ENCODE measurements at places on chromosomes 1 and 21.
A peak's percentile ranks its signal among the peaks of the same experiment; 100 is the strongest.

- H3K36me3 ChIP-seq: no peaks in the 10 kb centered on the region
- peaks cover 42% of the 10 kb centered on the region for H3K27me3 ChIP-seq
- DNase-seq: no peak
- no peak overlapping the region for H3K4me3 ChIP-seq
- no peaks in the 10 kb centered on the region for H3K4me1 ChIP-seq
Measured at GRCh38 chr1:233791721-233792120, 112.8 kb upstream of the SLC35F3 start.

- peak overlapping the region; percentile 78 for H3K27ac ChIP-seq
- no peak overlapping the region for H3K4me3 ChIP-seq
- H3K36me3 ChIP-seq: peaks cover 71% of the 10 kb centered on the region
- DNase-seq: no peak
- no peaks in the 10 kb centered on the region for H3K27me3 ChIP-seq
- peaks cover 65% of the 10 kb centered on the region for H3K4me1 ChIP-seq
Measured at GRCh38 chr1:66371233-66372005, 162.5 kb upstream of the SGIP1 start.

DNA sequence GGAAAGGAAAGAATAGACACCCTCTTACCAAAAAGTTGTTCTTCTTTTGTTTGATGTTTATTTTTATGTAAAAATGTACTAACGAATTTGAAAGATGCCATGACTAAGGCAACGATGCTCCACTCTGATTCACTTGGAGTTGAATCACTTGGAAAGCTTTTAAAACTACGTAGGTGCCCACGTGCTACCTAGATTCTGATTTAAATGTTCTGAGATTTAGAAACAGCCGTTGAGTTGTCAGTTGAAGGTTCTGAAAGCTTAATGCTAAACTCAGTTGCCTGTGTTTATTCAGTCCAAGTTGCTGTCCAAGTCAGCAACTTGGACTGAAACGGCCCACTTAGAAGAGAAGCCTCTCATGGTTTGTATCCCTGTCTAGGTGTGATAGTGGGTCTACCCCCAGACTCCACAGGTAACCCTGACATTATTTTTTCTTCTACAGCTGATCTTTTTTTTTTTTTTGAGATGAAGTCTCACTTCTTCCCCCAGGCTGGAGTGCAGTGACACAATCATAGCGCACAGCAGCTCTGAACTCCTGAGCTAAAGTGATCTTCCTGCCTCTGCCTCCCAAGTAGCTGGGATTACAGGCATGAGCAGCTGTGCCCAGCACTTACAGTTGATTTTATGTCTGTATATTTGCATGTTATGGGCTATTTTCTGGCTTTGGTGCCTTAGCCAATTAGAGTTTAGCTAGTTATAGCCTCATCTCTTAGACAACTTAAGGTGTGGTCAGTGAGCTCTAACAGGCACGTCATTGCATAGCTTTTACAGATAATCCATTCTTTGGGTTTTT, 1.4 kb upstream of the VAMP4 start:
- H3K36me3 ChIP-seq: peaks cover 16% of the 10 kb centered on the region
- H3K27me3 ChIP-seq: no peaks in the 10 kb centered on the region
- H3K4me3 ChIP-seq: peak overlapping the region; percentile 99
- H3K27ac ChIP-seq: peak overlapping the region; percentile 99
- H3K4me1 ChIP-seq: peaks cover 43% of the 10 kb centered on the region

DNA sequence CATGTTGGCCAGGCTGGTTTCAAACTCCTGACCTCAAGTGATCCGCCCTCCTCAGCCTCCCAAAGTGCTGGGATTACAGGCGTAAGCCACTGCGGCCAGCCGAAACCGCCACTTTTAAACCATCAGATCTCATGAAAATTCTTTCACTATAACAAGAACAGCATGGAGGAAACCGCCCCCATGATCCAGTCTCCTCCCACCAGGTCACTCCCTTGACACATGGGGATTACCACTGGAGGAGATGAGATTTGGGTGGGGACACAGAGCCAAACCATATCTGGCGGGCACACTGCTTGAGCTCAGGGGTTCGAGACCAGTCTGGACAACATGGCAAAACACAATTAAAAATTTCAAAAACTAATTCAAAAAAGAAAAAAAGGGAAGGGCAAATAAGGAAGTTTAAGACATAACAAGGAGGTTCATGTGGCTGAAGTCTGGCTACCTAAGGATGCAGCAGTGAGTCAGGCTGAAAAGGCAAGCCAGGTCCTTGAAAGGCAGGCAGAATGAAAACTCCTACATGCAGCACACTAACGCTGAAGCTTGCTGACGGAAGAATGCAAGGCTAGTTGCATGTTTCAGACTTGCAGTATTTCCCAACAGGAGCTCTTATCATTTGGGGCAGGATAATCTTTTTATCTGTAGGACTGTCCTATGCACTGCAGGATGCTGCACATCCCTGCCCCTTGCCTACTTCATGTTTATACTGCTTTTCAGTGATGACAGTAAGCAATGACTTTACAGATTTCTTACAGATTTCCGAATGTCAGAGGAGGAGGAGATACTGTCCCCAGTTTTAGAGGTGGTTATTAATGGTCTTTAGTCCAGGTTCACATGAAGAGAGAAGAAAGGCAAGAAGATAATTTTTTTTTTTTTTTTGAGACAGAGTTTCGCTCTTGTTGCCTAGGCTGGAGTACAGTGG, 49.3 kb downstream of the FBXO42 start:
- H3K27me3 ChIP-seq: no peaks in the 10 kb centered on the region
- no peak overlapping the region for H3K27ac ChIP-seq
- peaks cover 18% of the 10 kb centered on the region for H3K4me1 ChIP-seq
- no peak overlapping the region for H3K4me3 ChIP-seq
- no peak for DNase-seq

DNA sequence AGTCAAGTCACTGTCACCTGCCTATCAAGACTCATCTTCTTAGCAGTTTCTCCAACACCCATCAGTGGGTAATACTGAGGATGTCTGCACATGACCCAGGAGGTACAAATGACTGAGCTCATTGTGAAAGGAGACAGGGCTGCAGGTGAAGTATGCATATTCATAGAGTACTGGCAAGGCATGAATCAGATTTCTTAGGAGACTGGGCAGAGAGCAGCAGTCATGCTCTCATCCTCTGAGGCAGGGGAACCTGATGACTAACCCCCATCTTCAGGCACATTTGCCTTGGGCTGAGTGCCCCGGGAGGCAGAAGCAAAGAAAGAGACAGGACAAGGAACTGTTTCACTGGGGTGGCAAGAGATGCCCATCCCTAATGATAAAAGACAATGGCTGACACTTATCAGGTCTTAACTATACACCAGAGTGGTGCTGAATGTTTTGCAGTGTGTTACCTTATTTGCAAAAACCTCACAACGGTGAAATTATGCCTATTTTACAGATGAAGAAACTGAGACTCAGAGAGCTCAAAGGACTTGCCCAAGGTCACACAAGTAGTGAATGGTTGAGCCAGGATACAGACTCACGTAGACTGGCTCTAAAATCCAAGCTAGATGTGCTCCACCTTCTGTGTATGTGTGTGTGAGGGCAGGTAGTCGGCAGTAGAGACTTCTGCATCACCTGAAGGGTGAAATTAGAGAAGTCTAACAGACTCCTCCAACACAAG, 9.2 kb upstream of the GRHL3 start:
- no peak overlapping the region for H3K4me3 ChIP-seq
- no peaks in the 10 kb centered on the region for H3K4me1 ChIP-seq
- no peaks in the 10 kb centered on the region for H3K36me3 ChIP-seq
- no peak for DNase-seq

- H3K36me3 ChIP-seq: peaks cover 2% of the 10 kb centered on the region
- no peaks in the 10 kb centered on the region for H3K4me1 ChIP-seq
- DNase-seq: no peak
- no peaks in the 10 kb centered on the region for H3K27me3 ChIP-seq
- no peak overlapping the region for H3K4me3 ChIP-seq
- H3K27ac ChIP-seq: no peak overlapping the region
Measured at GRCh38 chr1:1536938-1537546, 3.4 kb downstream of the TMEM240 start.

- H3K36me3 ChIP-seq: no peaks in the 10 kb centered on the region
- no peaks in the 10 kb centered on the region for H3K4me1 ChIP-seq
- no peaks in the 10 kb centered on the region for H3K27me3 ChIP-seq
- DNase-seq: no peak
- H3K27ac ChIP-seq: no peak overlapping the region
Measured at GRCh38 chr21:26115305-26115704, 55.3 kb downstream of the APP start.

GRCh38 chr21:31837041-31837440, 35.8 kb upstream of the HUNK start:
- no peak overlapping the region for H3K4me3 ChIP-seq
- H3K4me1 ChIP-seq: no peaks in the 10 kb centered on the region
- no peak overlapping the region for H3K27ac ChIP-seq
- no peak for DNase-seq
- H3K36me3 ChIP-seq: no peaks in the 10 kb centered on the region

- H3K4me1 ChIP-seq: peaks cover 31% of the 10 kb centered on the region
- H3K27me3 ChIP-seq: no peaks in the 10 kb centered on the region
- no peak overlapping the region for H3K27ac ChIP-seq
- DNase-seq: no peak
- H3K4me3 ChIP-seq: no peak overlapping the region
Measured at GRCh38 chr1:59041646-59042277, 255.1 kb upstream of the FGGY start.

- H3K4me3 ChIP-seq: no peak overlapping the region
- H3K4me1 ChIP-seq: peaks cover 4% of the 10 kb centered on the region
- H3K27ac ChIP-seq: no peak overlapping the region
- no peaks in the 10 kb centered on the region for H3K27me3 ChIP-seq
- H3K36me3 ChIP-seq: peaks cover 2% of the 10 kb centered on the region
Measured at GRCh38 chr21:15449556-15449955, 280.2 kb upstream of the USP25 start.

- H3K4me1 ChIP-seq: no peaks in the 10 kb centered on the region
- no peak for DNase-seq
- no peak within 1 kb of the TSS for H3K4me3 ChIP-seq
- no peak within 1 kb of the TSS for H3K27ac ChIP-seq
- no peaks in the 10 kb centered on the region for H3K27me3 ChIP-seq
Measured at GRCh38 chr1:177170756-177171535, at the start of gene BRINP2. Gene BRINP2, plus strand, starts transcription at chr1:177170958. Its CDS starts 58,919 bp downstream, at chr1:177229877.

DNA sequence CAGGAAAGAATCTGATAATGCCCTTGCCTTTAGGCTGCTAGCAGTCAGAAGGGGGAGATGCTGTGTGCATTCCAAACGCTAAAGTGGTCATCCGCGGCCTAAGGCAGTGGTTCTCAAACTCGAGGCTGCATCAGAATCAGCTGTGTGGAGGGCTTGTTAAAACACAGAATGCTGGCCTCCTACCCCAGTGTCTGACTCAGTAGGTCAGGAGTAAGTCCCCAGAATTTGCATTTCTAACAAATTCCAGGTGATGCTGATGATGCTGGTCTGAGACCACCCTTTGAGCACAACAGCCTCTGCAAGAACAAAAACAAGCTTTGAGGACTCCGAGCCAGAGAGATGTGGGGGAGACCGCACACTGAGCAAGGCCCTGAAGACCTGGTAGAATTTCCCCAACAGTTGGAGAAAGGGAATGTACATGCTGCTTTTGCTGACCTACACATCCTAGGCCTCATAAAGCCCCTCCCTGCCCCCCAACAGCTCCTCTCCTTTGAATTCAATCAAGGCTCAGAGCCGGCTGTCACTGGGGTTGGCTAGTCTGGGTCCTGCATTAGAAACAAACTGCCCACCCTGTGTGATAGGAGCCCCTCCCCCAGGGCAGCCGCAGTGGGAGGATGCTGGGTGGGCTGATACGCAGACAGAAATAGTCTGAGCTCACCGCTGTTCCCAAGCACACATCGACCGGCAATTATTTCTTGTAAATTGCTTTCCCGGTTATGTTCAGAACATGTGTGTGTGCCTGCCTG, 27.1 kb downstream of the SHISAL2A start:
- H3K27me3 ChIP-seq: no peaks in the 10 kb centered on the region
- H3K27ac ChIP-seq: peak overlapping the region; percentile 71
- H3K4me3 ChIP-seq: no peak overlapping the region
- H3K4me1 ChIP-seq: peaks cover 8% of the 10 kb centered on the region
- no peak for DNase-seq

- H3K4me3 ChIP-seq: no peak overlapping the region
- no peaks in the 10 kb centered on the region for H3K4me1 ChIP-seq
- peaks cover 9% of the 10 kb centered on the region for H3K27me3 ChIP-seq
- no peak for DNase-seq
- no peak overlapping the region for H3K27ac ChIP-seq
- no peaks in the 10 kb centered on the region for H3K36me3 ChIP-seq
Measured at GRCh38 chr1:168216171-168216570, 9.6 kb upstream of the SFT2D2 start.

DNA sequence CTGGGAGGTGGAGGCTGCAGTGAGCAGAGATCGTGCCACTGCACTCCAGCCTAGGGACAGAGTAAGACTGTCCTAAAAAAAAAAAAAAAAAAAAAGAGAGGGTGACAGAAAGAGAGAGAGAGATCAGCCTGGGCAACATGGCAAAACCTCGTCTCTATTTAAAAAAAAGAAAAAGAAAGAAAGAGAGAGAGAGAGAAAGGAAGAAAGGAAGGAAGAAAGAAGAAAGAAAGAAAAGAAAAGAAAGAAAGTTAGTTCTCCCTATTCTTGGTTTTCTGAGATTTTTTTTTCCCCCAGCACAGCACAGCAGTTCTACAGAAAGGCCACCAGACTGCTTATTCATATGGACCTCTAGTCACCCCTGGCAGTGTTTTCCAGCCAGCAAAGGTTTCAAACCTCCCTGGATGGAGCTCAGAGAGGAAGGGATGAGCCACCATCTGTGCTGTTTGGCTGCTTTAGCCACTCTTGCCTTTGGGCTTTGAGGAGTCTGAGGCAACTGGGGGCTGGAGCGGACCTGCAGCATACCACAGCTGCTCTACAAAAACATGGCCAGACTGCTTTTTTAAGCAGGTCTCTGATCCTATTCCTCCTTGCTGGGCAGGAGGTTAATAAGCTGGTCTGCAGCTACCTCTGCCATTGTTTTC, 10.6 kb downstream of the S100A6 start:
- H3K36me3 ChIP-seq: no peaks in the 10 kb centered on the region
- peaks cover 13% of the 10 kb centered on the region for H3K4me1 ChIP-seq
- no peak for DNase-seq
- no peak overlapping the region for H3K4me3 ChIP-seq
- no peaks in the 10 kb centered on the region for H3K27me3 ChIP-seq
- no peak overlapping the region for H3K27ac ChIP-seq

- H3K4me3 ChIP-seq: no peak overlapping the region
- H3K4me1 ChIP-seq: no peaks in the 10 kb centered on the region
- H3K36me3 ChIP-seq: no peaks in the 10 kb centered on the region
Measured at GRCh38 chr1:217274927-217275654, 355.8 kb downstream of the GPATCH2 start.

Measured in central memory CD8-positive, alpha-beta T cell (primary cell).